Activated T-helper 1 cell treated with anti-CD3 and anti-CD28 coated beads, Interleukin-2, amount 50 U/mL, for 16 hours (primary cell): ENCODE measurements at places on chromosomes 12 and 14.

DNA sequence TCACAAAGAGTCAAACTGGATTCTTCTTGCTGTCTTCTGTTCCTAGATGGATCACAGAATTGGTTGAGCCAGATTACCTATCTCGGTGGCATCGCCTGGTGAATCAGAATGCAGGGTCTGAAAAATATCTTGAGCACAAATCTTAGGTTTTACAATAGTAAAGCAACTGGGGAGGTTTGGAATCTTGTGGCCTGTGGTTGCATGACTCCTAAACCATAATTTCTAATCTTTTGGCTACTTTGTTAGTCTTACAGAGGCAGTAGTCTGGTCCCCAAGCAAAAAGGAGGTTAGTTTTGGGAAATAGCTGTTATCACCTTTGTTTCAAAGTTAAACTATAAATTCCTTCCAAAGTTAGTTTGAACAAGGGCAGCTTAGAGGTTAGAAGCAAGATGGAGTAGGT, 1488.5 kb upstream of the FLRT2 start:
- no peak for DNase-seq

- DNase-seq, result no peak
Measured at GRCh38 chr12:96375841-96376604, 24.2 kb downstream of the CDK17 start.

DNA sequence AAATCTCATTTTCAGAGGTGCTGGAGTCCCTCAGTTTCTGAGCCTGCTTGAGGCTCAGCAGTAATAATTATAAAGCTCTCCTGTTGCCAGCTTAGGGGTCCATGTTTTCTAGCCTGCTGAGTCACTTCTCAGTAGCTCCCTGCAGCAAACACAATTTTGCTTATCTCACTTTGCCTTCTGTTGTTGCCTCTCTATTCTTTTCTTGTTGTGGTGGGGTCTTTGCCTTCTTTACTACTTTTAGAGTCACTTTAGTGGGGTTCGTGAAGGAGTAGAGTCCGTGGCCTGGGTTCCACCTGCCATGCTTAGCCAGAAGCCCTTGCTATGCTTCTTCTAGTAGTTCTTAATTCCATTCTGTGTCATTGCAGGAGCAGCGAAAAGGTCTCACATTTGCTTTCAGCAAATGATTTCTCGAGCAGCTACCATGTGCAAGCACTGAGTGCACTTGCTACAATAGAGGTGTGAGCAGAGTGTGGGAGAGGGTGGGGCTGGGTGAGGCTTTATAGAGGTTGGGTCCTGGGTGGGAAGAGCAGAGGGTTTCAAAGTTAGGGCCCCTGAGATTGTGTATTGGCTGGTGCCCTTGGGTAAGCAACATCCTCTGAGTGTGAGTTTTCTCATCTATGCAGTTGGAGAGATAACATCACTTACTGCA, 114.3 kb downstream of the ADCK1 start:
- DNase-seq, result no peak

- no peak for DNase-seq
Measured at GRCh38 chr14:94145902-94146527, 16.6 kb upstream of the IFI27L2 start.

DNA sequence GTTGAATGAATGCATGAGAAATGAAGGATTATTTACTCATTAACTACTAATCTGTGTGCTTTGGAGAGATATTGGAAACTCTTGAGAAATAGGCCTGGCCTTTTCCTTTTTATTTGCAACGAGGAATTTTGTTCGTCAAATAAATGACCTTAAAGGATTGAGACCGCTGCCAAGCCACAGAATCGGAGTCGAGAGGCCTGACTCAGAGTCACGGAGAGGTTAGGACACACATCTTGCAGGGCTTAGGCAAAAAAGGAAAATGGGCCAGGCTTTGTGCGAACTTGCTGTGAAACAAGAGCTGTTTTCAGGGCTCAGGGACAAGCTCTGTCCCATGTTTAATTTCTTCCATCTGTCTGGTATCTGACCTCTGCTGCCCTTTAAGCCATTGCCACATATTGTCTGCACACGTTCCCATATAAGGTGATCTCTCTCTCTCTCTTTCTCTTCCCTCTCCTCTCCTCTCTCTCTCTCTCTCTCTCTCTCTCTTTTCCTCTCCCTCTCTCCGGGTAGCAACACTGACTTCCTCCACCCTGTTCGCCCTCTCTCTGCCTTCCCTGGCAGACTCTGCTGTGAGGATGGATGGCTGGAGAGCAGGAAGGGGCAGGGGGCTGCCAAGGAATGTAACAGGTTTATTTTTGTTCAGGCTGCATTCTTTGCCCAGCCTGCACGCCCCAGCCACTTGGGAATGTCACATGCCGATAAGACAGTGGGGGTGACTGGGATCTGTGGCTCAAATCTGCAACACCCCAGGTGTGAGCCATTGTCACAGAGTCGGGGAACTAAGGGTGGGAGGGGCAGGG, 14.9 kb upstream of the IFT81 start:
- DNase-seq, result no peak

- no peak for DNase-seq
Measured at GRCh38 chr14:51701951-51702350, 50.2 kb downstream of the FRMD6 start.

DNA sequence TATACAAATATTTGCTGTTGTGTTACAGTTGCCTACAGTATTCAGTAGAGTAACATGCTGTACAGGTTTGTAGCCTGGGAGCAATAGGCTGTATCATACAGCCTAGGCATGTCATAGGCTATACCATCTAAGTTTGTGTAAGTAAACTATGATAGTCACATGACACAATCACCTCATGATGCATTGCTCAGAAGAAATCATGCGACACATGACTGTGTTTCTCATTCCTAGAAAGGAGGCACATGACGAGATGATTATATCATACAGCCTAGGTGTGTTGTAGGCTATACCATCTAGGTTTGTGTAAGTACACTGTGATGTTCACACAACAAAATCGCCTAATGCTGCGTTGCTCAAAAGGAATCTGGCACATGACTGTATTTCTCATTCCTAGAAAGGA, 31.9 kb downstream of the NOPCHAP1 start:
- DNase-seq, result no peak

DNA sequence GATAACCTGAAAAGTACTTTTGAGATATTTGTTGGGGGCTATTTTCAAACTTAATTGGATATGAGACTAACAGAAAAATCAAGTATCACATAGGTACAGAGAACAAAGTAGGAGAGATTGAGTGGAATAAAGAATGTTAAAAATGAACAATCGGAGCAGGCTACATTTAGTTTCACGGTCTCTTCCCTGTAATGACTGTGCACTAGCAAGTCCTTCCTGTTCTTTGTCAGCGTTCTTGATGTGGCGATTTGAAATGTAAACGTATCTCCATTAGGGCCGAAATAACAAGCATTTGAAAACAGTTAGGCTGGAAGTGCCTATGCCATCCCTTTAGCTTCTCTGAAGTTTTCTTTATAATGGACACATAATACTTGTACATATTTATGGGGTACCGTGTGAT, 31.0 kb downstream of the SLC25A29 start:
- no peak for DNase-seq

GRCh38 chr12:75529316-75529715, 17.9 kb upstream of the KRR1 start:
- DNase-seq, result no peak

DNA sequence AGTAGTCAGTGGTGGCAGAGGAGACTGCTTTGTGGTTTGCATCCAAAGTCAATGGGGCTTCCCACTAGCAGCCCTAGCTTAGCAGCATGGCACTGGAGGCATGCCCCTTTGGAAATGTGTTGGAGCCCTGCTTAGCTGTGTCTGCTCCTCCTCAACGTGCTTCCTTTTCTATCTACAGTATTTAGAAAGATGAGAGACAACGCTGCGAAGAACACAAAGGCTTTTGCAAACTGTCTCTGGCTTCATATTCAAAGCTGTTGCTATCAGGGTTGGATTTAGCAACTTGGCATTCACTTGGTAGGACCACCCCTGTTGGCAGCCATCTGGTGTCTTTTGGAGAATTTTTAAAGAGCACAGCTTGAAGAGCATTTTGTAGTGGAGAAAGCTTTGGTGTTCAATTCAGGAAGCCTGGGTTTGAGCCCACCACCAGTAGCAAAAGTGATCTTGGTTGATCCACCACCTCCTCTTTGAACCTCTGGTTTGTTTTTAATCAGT, 82.1 kb upstream of the CCDC196 start:
- no peak for DNase-seq

- DNase-seq, result no peak
Measured at GRCh38 chr12:72269491-72269890, 2.7 kb upstream of the TRHDE start.
